Stimulated activated CD8-positive, alpha-beta memory T cell treated with anti-CD3 and anti-CD28 coated beads, Interleukin-4, amount 100 ng/mL, for 1 hour (primary cell): ENCODE measurements at places on chromosomes 5 and 9.

- DNase-seq: no peak
These were observed 330.1 kb downstream of the NDUFS4 start for GRCh38 chr5:53890490-53890889.

GRCh38 chr5:72949481-72949880 is 6.4 kb upstream of the FCHO2 start:
- no peak for DNase-seq

DNA sequence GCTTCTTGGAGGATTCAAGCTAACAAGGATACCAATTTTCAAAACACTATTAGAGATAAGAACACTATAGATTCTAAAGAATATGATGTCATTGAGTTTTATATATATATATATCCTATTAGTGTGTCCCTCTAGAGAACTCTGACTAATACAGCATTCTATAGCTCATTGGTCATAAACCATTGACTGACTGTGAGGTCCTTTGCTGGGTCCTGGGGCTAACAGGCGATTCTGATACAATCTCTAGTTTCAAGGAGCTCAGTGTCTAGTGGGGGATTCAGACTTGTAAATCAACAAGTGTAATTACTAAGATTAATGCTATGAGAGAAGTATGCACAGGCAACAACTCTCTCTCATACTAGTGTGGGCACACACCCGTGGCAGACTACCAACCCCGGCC is 234.5 kb downstream of the DENND1A start:
- no peak for DNase-seq

DNA sequence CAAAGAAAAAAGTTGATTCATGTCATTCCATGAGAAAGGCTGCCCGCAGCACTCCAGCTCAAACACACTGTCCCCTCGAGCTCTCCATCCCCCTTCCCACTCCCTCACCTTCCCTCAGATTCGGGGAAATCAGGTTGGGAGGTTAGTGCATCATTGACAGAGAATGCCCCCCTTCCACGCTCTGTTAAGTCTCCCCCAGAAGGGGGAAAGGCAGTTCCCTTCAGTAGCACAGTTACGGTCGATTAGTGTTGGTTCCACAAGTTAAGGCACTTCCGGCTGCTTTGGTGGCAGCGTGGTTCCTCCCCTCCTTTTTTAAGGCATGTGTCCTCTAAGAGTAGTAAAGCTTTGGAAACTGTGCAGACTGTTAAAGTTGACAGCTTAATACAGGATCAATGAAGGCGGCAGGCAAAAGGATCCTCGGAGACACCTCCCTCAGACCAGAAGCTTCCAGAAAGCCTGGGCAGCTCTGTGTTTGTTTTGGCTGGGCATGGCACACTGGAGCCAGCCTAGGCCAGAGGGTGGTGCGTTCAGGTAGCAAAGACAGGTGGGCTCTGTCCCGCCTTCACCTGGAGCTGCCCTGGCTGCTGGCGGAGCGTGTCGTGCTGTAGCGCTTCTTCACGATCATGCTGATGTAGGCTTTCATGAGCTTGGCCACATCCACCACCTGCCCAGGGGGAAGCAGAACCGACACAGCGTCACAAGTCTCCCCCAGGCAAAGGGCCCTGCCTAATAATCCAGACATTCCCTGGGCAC is 49.5 kb upstream of the RETREG1 start:
- DNase-seq: no peak

DNA sequence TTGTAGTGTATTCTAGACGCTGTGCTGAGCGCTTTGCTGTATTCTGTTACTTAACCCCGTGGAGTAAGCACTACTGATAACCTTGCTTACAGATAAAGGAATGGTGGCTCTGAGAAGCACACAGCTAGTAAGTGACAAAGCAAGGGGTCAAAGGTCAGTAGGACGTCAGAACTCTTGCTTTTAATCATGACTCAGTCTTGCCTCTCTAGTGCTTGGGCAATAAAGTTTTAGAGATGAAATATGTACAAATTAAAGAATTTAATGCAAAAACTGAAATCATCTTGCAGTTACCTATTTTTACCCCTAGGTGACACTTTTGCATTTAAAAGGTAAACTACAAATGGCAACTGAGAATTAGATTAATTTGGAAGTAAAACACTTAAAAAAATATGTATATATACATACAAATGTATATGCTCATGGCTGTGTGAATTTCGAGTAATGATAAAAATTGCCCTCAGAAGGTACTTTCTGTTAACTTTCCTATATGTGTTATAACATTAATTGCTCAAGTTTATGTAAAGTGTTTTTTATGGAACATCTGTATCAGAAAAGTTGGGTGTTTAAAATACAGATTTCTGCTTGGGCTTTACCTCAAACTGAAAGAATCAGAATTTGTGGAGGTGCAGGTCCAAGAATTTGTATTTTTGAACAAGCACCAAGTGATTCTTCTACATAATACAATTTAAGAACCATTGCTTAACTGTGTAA is 175.1 kb upstream of the DAB2 start:
- DNase-seq: no peak

DNA sequence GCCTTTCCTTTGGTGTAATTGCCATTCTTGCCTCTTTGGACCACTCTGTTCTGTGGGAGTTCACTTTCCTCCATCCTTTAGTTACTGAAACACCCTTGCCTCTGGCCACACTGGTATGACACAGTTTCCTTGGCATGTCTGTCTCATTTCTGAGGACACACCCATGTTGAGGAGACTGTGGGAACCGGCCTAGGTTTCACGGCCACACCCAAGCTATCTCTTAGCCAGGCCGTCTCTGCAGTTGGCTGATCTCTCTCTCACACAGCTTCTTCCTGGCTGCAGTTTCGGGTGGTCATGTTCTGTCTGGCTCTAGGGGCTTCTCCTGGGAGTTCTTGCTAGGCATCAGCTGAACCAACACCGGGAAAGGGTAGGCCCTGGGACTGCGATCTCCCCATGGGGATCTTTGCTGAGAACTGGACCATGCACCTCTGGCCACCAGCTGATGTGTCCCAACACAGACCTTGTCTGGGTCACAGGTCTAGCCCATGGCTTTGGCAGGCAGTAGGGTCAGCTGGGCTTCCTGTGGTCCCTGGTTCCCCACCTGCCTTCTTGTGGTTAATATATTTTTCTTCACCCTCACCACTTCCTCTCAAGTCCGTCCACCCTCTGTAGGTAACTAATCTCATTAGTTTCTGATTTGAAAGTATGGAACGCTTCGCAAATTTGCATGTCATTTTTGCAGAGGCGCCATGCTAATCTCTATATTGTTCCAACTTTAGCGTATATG is 24.9 kb downstream of the ARHGEF37 start:
- no peak for DNase-seq

DNA sequence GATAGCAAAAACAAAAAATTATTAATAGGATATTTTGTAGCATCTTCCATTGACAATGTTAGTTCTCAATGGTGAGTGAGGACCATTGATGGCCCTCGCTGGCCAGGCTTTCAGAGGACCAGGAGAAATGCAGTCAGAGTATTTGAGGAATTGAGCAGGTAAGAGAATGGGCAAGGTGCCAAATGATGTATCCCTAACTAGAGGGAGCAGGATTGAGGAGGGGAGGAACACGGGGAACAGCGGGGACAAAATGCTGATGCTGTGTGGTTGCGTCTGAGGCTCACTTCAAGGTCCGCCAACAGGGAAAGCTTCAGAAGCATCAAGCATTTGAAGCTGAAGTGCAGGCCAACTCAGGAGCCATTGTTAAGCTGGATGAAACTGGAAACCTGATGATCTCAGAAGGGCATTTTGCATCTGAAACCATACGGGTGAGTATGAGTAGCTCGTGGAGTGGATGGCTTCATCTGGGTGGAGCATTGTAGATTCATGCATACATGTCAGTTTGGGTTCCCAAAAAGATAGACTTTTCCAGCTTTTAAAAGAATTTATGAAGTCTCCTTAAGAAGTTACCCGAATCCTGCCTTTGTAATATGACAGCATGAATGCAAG is 16.2 kb downstream of the SPTAN1 start:
- DNase-seq: no peak

- no peak for DNase-seq
These were observed 77.9 kb downstream of the NDFIP1 start for GRCh38 chr5:142186514-142186856.

GRCh38 chr5:85769347-85769746 is 848.4 kb upstream of the COX7C start:
- no peak for DNase-seq

DNA sequence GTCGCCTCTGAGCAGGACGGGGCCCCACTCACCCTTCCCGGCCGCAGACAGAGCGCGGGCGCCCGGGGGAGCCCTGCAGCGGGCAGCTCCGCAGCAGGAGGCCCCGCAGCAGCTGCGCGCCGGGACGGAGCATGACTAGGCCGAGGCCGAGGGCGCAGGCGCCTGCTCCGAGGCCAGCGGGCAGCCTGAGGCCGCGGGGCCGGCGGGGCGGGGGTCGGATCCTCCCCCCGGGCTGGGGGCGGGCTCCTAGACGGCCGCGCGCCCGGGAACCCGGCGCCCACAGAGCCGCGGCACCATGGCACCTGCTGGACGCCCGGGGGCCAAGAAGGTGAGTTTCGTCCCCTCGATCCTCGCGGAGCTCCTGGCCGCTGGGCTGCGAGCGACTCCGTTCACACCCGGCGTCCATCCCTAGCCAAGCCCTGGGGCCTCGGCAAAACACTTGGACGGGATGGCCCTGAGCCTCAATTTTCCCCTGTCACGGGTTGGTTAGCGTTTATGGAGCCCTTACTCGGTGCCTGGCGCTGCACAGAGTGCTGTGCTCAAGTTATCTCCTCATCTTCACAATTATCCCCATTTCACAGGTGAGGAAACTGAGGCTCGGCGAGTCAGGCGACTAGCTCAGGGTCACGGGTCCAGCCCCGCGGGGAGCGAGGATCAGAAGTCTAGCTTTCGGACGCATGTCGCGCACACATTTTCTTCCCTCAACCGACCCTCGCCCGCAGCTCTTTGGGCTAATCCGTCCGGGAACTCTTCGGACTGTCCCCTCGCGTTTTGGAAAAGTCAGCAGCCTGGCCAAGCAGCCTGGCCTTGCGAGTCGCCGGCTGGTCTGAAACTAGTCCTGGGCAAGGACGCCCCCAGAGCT is at the start of the genes BHMT2 and DMGDH:
Gene BHMT2 (plus strand): TSS at position 280 of the 862 bp plus-strand sequence. CDS start 16 bp downstream, at position 296.
Gene DMGDH (minus strand): TSS at position 187 of the 862 bp plus-strand sequence. CDS start 54 bp downstream, at position 133.
- DNase-seq: no peak

- no peak for DNase-seq
These were observed 1.4 kb upstream of the HSDL2 start for GRCh38 chr9:112378328-112379176.

DNA sequence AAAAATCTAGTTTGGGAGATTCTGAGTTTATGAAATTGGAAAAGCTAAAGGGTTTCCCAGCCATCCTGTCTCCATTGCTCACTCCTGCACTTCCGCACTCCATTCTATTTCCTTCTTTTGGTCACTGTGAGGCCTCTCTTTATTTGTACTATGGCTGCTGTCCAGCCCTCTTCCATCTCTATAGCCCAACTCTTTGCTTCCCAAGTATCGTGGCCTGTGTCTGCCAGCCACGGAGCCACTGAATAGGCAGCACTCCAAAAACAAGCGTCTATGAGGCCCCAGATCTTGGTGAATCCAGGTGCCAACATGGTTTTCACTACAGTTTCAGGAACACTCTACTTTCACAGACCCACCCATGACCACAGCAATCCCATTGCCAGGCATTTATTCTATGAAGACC is 37.2 kb downstream of the GRAMD2B start:
- DNase-seq: no peak

DNA sequence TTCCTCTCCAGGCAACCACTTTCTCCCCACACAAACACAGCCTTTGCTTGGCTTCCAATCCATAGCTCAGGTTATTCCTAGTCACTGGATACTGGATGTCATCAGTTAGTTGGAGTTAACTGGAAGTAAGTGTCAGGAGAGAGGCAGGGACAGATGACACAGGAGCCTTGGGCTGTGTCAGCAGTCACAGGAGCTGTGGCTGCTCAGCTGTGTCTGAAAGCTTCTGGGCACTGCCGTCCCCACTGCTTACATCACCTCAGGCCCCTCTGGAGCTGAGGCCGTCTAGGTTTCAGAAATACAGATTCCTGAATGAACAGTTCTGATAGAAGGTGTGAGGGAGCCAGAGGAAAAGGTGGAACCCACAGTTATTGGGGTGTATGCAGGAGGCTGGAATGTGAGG is 17.3 kb upstream of the FAM240B start:
- no peak for DNase-seq

GRCh38 chr9:114207034-114207810 is 51.9 kb downstream of the COL27A1 start:
- no peak for DNase-seq

- no peak for DNase-seq
These were observed 86.7 kb upstream of the NFIB start for GRCh38 chr9:14400658-14400995.

GRCh38 chr5:131281133-131281867 is 17.4 kb downstream of the CDC42SE2 start:
- no peak for DNase-seq

- no peak for DNase-seq
These were observed 114.6 kb downstream of the ACTBL2 start for GRCh38 chr5:57368010-57368409.

DNA sequence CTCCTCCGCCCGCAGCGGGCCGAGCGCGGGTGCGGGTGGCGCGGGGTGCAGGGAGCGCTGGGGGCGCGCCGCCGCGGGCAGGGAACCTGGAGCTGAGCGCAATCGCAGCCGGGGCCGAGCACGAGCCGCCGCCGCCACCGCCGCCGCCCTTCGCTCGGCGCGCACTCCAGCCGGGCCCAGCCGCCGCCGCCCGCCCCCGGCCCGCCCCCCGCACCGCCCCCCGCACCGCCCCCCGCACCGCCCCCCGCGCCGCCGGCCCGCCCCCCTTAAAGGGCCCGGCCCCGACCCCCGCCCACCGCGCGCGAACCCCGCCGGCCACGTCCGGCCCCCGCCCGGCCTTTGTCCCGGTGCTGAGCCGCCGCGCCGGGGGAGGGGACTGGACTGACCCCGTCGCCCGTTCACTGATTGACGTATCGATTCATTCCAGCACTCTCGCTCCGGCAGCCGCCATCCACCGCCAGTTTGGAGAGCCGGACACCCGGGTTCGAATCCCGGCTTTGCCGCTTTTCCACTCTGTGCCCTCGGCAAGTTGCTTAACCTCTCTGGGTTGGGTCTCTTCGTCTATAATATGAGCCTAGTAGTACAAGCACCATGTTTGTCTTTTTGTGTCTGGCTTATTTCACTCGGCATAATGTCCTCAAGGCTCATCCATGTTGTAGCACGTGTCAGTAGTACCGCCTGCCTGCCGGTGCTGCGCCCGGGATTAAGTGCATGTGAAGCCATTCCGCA is at the start of gene SH3PXD2B:
Gene SH3PXD2B (minus strand): TSS at position 168 of the 729 bp plus-strand sequence. CDS start 173 bp downstream, outside the sequence.
- DNase-seq: no peak

- DNase-seq: no peak
These were observed 135.0 kb downstream of the TAF11L14 start for GRCh38 chr5:17769277-17769676.

DNA sequence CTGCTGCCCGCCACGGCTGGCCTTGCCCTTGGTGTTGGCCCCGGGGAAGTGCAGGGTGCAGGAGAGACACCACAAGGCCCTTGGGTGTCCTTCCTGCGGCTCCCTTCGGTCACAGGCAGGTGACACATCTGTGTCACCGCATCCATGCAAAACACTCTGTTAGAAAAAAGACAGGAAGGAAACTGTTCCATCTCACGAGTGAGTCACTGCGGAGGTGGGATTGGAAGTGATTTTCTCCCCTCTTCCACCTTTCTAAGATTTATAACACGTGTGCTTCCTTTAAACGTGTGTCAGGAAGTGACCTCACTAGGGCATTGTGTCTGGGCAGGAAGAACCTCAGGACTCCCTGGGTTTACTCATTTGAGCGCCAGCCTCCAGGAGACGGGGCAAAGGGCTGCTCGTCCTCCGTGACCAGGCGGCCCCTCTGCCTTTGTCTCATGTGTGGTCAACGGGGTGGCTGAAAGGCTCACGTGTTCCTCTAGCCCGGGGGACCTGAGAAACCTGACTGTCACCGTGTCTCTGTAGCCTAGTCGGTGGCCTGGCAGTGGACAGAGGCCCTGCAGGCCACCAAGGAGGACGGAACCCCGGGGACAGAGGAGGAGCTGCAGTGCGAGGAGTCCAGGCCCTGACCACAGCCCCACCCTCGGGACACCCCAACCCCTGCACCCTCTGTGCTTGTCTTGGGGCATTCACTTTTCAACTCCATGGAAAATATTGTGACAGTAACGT is 4.9 kb upstream of the LCN1 start:
- DNase-seq: no peak
